ENCODE measurements at places on chromosomes 13 and 19.

GRCh38 chr13:74062933-74063332 lies 71.3 kb downstream of the KLF12 start:
- no peak for DNase-seq

- DNase-seq = no peak
Measured at GRCh38 chr19:55705972-55706371, 30.9 kb downstream of the EPN1 start.

- DNase-seq = no peak
Measured at GRCh38 chr19:48819366-48819816, 8.6 kb upstream of the BCAT2 start.

DNA sequence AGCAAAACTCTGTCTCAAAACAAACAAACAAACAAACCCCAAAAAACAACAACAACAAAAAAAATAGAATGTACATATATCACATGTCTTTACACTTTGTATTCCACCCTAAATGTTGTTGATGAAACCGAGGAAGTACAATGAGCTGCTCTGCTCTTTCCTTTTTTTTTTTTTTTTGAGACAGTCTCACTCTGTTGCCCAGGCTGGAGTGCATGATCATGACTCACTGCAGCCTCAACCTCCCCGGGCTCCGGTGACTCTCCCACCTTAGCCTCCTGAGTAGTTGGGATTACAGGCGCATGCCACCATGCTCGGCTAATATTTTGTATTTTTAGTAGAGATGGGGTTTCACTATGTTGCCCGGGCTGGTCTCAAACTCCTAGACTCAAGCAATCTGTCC lies 30.6 kb upstream of the LRP3 start:
- DNase-seq = no peak

GRCh38 chr19:49119411-49120324 lies at the start of gene PPFIA3:
Gene PPFIA3 (plus strand): TSS chr19:49119544. CDS start chr19:49127874, 8,330 bp downstream.
- DNase-seq = peak; percentile 67

Data from urothelium cell line (cell line).